Esophagus squamous epithelium (tissue), 5 donors: ENCODE measurements at places on chromosomes 2 and 18.

DNA sequence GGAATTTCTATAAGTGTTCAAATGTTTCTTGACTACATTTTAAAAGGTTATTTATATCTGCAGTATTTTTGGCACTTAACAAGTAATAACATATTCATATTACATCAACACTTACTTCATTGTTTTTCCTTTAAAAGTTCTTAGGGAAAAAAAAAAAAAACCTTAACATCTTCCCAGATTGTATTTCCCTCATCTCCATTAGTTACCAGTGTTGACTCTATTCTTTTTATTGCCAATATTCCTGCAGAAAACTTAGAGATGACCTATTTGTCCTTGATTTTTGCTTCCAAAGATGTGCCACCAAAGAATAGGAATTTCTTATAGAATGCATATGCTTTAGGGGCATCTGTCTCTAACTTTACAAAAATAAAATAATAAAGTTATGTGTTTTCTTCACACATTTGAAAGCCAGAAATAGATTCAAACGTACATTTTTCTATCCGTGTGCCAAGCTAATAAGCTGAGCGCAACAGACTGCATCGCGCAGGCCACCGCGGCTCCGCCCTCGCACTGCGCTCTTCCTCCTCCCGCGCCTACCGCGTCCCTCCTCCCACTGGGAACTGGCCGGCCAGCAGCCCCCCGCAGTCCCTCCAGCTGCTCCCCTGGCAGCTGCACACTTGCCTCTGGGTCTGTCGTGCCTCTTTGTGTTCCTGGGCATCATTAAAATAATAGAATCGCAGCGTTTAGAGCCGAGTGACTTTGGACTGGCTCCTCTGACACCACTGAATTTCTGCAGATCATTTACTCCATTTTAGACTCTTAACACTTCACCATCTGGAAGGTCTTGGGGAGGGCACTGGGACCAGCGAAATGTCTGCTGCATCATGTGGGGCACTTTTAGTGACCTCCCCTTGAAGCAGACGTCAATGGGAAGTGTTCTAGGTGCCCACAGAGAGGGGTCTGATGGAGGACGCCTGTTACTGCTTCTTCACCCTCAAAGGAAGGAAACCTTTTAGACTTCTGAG is 21.2 kb upstream of the NAB1 start:
- no peak for DNase-seq

GRCh38 chr2:177828557-177828956 is 244.0 kb downstream of the PDE11A start:
- DNase-seq = no peak

- DNase-seq = no peak
Measured at GRCh38 chr18:7669361-7669760, 102.2 kb downstream of the PTPRM start.

GRCh38 chr2:128384956-128385355 is 66.3 kb upstream of the HS6ST1 start:
- no peak for DNase-seq

- DNase-seq = no peak
Measured at GRCh38 chr2:224995419-224995818, 46.8 kb downstream of the DOCK10 start.

DNA sequence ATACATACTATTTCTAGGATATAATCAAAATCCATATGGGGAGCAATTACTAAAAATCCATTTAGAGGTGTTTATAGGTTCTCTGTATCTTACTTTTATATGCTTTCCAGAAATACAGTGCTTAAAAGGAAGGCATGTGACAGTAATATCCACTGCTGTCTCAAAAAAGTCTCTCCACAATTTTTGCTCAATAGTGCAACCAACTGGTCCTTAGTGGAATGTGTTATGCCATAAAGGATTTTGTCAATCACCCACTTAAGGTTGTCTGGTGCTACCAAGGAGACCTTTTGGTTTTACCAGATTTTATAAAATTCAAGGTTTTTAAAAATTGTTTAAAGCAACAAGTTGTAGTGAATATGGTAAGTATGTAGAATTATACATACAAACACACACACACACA is 328.5 kb upstream of the DSEL start:
- no peak for DNase-seq

DNA sequence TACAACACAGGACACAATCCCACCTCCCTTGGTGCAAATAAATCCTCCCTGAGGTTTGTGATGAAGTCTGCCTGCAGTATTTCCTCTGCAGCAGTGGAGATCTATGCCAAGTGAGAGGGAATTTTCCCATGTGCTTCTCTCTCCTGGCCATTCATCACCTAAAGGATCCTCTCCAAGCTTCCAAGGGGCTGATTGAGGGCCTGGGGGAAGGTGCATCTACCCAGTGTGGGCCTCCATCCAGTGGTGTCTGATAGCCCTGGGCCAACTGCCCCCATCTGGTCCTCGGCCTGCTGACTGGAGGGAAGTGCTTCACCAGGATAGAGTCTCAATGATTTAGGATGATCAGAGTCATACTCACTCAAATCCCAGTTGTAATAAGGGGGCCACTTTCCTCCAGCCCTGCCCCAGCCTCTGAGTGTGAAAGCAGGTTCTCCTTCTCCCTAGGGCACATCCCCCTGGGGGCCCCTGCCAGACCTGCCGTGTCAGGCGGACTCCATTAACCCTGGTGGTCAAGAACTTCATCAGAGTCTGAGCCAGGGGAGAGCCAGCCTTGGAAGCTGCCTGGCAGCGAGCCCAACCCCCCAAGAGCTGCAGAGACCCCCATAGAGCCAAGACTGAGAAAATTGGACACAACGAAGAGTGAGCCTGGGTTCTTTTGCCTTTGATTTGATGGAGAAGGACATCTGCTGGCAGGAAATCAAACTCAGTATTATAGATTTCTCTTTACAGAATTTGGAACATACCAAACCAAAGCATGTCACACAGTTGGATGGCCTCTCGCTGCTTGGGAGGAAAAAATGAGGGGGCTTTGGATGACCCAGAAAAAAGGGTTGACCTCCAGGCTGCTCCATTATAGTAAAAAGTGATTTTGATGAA is 509.6 kb downstream of the CMPK2 start:
- no peak for DNase-seq

DNA sequence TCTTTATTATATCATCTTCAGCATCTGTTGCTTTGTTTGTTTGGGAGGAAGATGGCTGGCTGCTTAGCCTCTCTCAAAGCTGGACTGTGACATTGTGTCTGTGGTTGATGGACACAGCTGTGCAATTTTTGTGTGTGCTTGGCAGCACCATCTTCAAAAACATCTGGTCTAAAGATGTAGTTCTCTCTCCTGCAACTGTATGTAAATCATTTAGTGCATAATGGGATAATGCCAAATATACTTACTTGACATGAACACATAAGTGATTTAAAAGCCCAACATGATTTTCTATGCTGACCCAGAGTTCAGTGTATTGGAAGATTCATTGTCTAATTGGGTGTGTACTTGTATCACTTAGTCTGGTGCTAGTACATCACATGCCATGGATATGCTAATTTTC is 112.2 kb downstream of the MAP4K4 start:
- DNase-seq = no peak
